ENCODE measurements at places on chromosomes 7 and 10.

DNA sequence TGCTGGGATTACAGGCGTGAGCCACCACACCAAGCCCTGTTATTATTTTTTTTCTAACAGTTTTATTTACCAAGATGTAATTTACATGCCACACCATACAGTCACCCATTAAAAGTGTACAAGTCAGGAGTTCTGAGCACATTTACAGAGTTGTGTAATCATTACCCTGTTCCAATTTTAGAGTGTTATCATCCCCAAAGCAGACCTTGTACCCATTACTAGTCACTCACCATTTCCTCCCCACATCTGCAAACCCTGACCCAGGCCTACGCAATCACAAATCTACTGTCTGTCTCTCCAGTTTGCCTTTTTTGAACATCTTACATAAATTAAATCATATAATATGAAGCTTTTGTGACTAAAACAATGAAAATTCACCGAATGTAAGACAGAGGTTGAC, 402.9 kb upstream of the FOXK1 start:
- no peak for DNase-seq

GRCh38 chr10:15320522-15321203, 50.4 kb downstream of the FAM171A1 start:
- no peak for DNase-seq

DNA sequence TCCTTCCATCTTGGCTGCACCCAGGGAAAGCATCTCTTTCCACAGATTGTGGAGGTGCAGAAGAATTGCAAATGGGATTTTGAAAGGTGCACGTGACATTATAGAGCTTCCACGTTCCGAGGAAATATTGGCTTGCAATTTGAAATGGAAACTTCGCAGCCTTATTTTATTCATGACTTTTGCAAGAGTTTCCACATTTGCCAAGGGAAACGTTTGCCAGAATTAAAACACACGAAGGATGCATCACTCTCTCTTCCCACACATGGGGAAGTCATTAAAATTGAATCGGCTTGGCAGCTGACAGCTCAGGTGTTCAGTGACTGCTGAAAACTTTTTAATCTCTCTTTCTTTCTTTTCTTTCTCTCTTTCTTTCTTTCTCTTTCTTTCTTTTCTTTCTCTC, 475.4 kb upstream of the IGFBP3 start:
- DNase-seq: no peak

- DNase-seq: no peak
Measured at GRCh38 chr10:78505657-78506056, 472.0 kb downstream of the RPS24 start.

GRCh38 chr7:16465469-16466361, at the start of gene SOSTDC1:
SOSTDC1 (minus strand) TSS chr7:16465738; CDS start chr7:16465668, 70 bp downstream.
- no peak for DNase-seq

Data from NCI-H69 (cell line).